Activated CD8-positive, alpha-beta memory T cell treated with anti-CD3 and anti-CD28 coated beads for 24 hours (primary cell): ENCODE measurements at places on chromosomes 7 and 10.

- DNase-seq = no peak
Observed at GRCh38 chr7:100159099-100159623, 638 bp upstream of the TRAPPC14 start.

GRCh38 chr10:90929179-90929578 lies 8.3 kb upstream of the ANKRD1 start:
- DNase-seq = no peak

- DNase-seq = no peak
Observed at GRCh38 chr7:101216860-101217387, 457 bp downstream of the PLOD3 start.

- no peak for DNase-seq
Observed at GRCh38 chr7:91034459-91035368, 229.5 kb upstream of the FZD1 start.

GRCh38 chr10:114332301-114333192 lies 71.8 kb downstream of the AFAP1L2 start:
- no peak for DNase-seq

- DNase-seq = no peak
Observed at GRCh38 chr7:44403176-44403759, 77.9 kb upstream of the CAMK2B start.

DNA sequence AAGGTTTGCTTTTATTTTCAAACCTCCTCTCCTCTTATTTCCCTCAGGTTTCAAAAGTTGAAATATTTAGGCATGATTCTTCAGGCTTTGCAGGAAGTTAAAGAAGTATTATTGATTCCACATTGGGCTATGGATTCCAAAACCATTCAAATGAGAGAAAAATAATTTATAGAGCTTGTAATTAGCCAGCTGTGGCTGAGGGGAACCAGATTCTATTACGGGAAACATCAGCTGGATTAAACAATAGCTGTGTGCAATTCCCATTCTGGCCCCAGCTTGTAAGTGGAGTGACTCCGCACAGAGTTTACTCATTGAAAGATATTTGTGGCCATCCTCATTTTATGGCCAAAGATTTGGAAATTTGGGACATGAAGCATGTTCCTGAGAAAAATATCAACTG lies 77.0 kb upstream of the PHYHIPL start:
- DNase-seq = no peak

DNA sequence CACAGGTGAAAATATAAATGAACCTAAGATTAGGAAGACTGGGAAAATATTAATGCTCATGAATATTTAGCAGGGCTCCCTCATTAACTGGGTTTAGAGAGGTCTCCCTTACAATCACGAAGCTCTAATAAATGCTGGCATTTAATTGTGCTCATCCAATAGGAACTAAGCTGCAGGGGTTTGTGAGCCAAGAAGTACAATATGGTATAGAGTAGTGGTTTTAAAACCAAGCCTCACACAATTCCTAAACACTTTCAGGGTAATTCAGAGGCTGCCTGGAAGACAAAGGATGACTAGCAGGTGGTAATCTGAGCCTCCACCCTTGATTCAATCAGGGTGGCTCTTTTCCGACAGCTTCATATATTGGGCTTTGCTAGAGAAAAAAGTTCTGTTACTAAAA lies 103.3 kb downstream of the GPAM start:
- DNase-seq = no peak

DNA sequence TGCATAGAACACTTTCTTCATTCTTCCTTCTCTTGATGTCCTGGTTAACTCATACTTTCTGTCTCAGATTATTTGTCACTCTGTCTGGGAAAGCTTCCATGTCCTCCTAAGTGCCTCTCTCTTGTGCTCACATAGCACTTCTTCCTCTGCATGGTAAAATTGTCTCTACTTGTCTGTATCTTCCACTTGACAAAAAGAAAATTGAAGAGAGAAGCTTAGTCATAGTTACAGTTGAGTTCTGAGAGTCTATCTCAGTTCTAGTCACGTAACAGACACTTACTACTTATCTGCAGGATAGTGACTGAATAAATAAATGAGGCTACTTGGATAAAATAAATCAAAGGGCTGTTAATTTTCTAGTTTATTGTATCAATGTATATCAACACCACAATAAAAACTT lies 458.1 kb downstream of the HTR7 start:
- DNase-seq = no peak
